ENCODE measurements at places on chromosomes 1 and 21.

GRCh38 chr21:33490991-33491372, 534 bp downstream of the DNAJC28 start:
- DNase-seq, result no peak

- no peak for DNase-seq
Observed at GRCh38 chr1:121458291-121459048, 273.7 kb downstream of the SRGAP2C start.

DNA sequence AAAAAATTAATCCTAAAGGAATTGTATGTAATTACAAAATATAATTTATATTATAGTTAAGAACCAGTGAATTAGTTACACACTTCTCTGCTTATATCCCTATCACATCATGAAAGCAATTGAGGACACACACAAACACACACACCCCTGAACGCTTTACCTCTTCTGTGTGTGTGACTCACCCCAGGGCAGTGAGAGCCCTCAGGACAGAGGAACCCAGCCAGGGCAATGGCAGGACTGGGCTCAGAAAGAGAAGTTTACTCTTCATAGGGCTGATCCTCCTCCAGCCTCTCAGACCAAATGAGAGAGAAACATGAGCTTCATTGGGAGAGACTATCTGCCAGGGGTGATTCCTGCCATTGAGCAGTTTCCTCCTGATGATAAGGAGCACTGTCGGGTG, 38.1 kb downstream of the SLC44A3 start:
- DNase-seq, result no peak

- no peak for DNase-seq
Observed at GRCh38 chr1:33393524-33393923, 37.4 kb downstream of the PHC2 start.

- DNase-seq, result no peak
Observed at GRCh38 chr1:172278478-172278877, 142.0 kb upstream of the C1orf105 start.

GRCh38 chr1:151720974-151721787, at the start of gene RIIAD1:
TSS of gene RIIAD1 (plus strand) at chr1:151721522. CDS start at chr1:151721537, 15 bp downstream.
- DNase-seq, result peak; percentile 51

- DNase-seq, result peak; percentile 9
Observed at GRCh38 chr1:202860744-202861419, 28.1 kb downstream of the RABIF start.

- DNase-seq, result no peak
Observed at GRCh38 chr1:247357781-247358211, 26.1 kb upstream of the ZNF496 start.

DNA sequence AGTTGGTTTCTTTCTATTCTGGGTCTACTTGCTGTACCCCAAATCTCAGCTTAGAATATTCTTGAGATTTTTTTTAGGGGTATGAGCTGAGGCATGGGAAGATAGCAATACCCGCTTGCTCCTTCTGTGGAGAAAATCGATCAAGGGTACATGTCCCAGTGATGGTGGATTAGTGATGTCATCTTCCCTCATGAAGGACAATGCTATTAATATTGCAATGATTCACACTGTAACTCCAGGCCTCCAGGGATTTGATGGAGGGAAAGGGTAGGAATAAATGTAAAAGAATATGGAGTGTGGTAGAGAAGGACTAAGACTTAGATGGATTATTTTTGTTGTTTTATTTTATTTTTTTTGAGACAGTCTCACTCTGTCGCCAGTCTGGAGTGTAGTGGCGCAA, 47.4 kb downstream of the XCL1 start:
- DNase-seq, result no peak

DNA sequence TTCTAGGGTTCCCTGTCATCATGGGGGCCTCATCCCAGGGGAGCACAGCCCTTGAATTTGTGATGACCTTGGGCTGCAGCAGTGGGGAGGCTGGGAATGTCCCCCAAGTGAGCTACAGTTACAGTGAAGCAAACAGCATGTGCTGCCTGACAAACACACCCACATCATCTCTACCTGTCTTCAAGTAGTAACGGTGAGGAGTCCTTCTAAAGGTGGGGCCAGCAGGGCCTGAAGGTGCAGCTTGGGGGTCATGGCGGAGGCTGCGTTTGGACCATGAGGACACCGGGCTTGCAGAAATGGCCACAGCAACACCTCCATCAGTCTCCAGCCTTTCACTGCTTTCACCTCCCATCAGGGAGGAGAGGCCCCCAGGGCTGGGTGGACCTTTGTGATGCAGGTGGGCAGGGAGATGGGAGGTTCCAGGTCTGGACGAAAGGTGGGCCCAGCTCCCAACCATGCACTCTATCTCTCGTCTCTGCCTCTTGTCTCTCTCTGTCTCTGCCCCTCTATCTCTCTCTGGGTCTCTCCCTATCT, 55.7 kb downstream of the WNT9A start:
- peak; percentile 2 for DNase-seq
